Right lung (tissue), 10 donors: ENCODE measurements at places on chromosomes 2 and 18. TPM values are rescaled to one million over a fixed set of nuclear protein-coding genes. Genes with fewer than 3 reads are reported as not detected.

The SCYGR8 gene
- not detected for polyA plus RNA-seq

The ZAP70 gene
- 1.5 TPM for polyA plus RNA-seq

The SEH1L gene
- 34.6 TPM for polyA plus RNA-seq

The MAB21L4 gene
- 1.4 TPM for polyA plus RNA-seq

The CDK15 gene
- polyA plus RNA-seq: 0.30 TPM

The MPP4 gene
- polyA plus RNA-seq: 0.10 TPM

The STK36 gene
- 111 TPM for polyA plus RNA-seq

The C18orf54 gene
- 12.1 TPM for polyA plus RNA-seq

GRCh38 chr2:181376999-181377398 is 80.2 kb upstream of the ITGA4 start:
- DNase-seq: no peak

DNA sequence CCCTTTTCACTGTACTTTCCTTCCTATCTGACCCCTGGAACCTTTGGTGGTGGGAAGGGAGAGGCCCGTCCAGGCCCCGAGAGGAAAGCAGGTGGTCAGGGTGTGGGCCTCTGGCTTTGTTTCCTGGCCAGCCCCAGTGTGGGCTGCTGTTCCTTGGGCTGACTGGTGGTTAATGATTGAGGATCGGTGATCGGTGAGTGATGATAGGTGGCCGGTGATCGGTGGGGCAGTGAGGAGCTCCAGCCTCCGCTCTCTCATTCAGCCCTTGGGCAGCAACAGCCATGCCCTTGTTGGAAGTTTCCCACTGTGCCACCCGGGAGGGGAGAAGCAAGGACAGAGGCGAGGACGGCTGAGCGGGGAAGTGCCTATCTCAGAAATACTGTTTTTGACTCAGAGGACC is 7.3 kb downstream of the ACKR3 start:
- no peak for DNase-seq

GRCh38 chr2:204015118-204015843 is 78.7 kb downstream of the ICOS start:
- no peak for DNase-seq

DNA sequence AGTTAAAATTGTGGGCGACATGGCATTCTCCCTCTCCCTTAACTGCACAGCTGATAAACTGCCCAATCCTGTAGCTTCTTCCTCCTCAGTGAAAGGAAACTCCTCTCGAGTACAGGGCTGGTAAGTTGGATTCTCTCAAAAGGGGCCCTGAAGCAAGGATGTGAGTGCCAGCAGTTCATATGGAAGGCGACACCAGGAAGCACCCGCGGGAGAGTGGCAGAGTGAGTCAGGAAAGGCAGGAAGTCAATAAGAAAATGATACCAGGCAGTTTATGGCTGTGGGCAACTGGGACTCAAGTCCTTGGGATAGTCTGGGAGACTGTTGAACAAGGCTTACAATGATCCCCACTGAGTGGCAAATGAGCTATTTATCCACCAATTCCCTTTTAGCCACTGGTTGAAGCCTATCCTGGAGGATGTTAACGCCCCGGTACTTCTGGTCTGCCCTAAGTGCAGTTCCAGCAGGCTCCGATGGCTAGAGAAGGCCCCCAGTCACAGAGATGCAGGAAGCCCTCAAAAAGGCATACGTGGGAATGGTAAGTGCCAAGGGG is 34.8 kb downstream of the ABHD3 start:
- DNase-seq: no peak

- DNase-seq: no peak
Observed at GRCh38 chr2:237482485-237482884, 4.6 kb upstream of the MLPH start.

DNA sequence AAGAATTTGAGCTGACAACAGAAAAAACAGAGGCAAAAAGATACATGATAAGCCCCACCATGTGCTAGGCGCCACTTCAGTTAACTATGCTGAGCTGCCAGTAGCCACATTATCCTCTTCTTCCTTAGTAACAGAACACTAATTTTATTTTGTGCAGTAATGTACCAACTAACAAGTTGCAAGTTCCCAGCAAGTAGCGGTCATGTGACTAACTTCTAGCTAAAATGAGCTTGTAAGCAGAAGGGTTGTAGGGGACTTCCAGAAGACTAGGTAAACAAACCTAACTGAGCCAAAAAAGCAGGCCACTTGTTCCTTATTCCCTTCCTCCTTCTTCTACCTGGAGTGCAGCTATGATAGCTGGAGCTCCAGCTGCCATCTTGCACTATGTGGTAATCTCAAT is 75.5 kb downstream of the DTNB start:
- DNase-seq: no peak

DNA sequence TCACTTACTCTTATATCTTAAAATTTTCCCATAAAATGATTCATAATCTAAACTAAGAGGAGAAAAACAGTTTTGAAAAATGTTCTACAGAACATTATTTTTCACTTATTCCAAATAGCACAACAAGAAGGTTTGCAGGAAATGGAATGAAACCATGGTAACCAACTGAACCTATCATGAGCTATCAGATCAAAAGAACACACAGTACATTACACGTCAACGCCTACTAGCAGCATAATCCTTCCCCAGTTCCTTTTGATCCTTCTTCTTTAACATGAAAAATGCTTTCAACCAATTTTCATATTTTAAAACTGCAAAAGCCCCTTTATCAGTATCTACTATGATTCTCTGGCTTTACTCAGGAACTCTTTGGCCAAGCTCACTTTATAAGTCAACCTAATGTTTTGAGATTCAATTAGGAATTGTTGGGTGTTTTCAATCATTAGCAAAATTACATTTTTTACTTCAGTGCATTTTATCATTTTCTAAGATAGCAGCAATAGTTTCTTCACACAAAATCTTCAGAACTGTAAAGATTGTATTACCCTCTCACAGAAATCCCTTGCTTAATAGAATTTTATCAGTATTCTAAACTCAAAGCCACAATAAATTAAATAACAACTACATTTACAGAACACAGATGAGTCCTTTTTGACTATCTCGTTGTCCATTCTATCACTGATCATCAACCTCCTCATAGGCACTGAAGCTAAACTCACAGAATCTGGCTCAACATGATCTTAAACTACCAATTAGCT is 102.5 kb downstream of the CHN1 start:
- no peak for DNase-seq

- DNase-seq: no peak
Observed at GRCh38 chr2:99544608-99545007, 54.8 kb upstream of the REV1 start.

DNA sequence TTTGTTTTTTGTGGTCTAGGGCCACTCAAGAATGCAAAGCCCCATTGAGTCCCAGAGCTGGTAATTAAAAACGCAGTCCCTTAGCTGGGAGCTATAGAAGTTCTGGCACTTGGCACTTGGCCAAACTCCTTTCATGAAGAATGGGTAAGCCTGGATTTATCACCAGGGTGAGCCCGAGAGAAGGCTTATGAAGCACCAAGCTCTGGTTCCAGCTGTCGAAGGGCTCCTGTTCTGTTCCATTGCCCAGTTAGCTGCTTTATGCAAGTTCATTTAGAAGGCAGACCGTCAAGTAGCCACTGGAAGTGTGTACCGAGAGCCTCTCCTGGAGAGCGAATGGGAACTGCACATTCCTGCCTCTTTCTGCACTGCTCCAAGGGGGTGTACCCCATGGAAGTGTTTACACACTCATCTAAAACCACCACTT is 14.2 kb downstream of the ECEL1 start:
- peak; percentile 13 for DNase-seq

DNA sequence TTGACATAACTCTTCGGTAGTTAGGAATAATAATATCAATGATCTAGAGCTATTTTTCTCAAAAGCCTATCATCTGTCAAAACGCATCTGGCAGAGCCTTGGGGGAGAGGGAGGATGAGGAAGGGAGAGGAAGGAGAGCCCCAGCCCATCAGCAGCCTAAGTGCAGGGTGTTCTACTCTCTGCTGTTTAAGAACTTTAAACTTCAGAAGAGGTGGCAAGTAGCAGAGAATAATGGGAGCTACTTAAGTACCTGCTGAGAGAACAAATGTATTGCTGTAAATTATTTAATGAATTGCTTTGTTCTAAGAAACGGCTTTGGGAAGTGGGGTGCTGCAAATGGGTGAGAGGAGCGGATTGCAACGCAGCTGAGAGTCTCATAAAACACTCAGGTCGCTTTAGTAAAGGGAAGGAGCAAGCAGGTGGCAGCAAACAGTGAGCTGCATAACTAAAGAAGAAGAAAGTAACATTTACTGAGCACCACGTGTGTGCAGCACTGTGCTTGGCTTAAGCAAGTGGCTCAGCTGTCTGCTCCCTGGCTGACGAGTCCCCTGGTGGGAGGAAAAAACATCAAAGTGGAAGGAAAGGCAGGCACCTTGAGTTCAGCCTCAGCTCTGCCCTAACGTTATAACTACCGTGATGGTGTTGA is 26.3 kb upstream of the SH3RF3 start:
- DNase-seq: no peak

DNA sequence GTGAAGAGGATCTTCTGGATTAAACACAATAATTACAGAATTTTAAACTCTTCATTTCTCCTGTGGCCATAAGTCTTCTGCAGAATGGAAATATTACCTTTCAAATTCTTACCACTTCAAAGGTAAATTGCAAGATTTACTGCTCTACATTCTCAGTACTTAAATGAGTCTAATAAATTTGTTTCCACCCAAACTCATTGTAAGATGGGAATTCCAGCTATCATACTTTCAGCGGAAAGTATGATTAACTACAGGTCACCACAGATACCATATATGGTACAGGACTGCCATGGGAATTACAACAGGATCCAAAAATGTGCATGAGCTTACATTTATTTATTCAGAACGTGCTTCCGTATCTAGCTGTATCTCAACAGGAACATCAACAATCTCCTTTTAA is 3.1 kb downstream of the DSC3 start:
- DNase-seq: no peak

DNA sequence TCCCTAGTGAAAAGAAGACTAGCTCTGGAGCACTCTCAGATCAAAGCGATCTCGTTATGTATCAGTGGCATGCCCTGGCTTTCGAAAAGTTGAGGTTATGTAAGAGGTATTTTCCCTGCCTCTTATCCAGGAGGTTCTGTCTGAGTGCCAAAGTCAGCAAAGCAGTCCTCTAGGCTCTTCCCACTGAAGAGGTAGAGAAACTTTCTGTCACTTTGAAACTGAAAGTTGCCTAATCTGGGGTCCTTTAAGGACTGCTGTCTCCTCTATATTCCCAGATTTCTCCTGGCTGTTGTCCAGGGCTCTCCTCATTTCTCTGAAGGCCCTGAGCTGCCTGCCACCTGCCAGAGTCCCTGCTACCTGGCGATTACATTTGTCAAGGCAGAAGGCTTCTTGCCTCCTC is 96.3 kb downstream of the B3GNT2 start:
- DNase-seq: peak; percentile 49

DNA sequence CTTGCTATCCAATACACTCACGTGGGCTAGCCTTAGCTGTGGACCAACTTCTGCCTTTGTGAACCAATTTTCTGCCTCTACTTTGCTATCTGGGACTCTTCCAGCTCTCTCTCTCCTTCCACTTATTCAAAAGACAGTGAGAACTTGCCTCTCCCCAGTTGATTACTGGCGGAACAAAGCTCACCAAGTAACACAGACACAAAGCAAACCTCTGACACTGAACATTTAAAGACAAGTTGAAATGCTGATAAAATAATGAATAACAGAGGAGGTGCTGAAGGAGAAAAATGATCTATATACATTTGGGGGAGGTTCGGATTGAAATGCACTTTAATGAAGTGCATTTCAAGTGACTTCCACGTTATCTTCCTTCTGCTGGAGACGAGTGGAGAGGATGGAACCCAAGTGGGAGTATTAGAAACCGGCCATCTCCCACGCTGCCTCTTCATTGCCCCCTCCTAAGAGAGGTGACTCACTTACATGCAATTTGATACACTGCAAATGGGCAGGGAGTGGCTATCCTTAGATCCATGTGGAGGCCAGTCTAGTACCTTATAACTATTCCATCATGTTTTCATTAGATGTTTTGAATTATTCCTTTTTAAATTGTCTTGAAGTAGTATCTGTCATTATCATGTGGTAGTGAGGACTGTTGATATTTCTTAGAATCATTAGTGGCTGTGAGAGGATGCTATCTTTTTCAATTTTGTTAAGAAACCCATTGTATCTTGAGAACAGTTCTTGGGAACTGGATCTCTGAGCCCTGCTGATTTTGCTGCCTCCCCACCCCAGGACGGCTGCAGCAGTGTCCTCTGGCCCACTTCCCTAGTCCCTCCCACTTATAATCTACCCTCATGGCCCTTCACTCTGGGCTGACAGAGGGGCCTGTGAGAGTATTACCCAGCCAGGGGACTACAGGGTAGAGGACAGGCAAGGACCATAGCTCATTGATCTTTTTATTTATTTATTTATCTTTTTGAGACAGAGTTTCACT is 6.0 kb upstream of the GLI2 start:
- DNase-seq: no peak
